ENCODE measurements at places on chromosomes 5 and 9.

DNA sequence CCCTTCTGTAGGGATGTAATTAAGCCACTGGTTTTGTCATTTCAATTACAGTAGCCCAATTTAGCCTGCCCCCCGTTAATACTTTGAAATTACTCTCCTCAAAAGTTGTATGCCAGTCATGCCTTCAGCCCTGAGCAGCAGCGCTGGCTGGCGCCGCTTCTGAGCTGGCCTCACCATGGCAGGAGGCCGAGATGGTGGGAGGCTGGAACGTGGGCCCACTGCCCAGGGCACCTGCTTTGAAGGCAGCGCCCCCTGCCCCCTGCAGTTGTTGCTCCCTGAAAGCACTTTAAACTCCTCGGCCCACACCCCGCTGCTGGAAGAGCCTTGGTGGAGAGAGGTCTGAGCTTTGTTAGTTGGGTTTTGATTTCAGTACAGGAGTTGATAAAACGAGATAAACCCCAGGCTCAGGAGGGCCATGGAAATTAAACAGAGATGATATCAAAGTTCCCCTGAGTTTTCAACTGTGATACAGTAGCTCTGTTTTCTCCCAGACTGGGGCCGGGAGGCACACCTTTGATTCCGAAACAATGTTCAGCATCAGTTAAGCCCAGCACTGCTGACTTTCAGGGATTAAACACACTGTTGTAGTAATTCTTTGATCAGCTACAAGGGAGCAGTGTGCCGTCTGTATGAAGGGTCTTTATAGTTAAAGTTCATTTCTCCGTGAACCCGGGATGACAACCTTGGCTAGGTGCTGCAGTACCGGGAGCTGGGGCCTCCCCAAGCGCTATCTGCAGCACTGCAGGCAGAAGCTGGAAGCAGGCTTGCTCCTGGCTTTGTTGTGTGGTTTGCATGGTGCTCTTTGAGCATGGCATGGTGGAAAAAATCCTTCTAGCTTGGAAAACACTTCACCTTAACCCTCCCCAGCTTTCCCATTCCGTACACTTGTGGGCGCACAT lies 9.5 kb downstream of the MVB12B start:
- no peak for DNase-seq

- no peak for DNase-seq
These were observed 16.7 kb upstream of the SLCO4C1 start for GRCh38 chr5:102312586-102313370.

- DNase-seq: no peak
These were observed 119.7 kb upstream of the SPATA31C2 start for GRCh38 chr9:88258024-88258423.

DNA sequence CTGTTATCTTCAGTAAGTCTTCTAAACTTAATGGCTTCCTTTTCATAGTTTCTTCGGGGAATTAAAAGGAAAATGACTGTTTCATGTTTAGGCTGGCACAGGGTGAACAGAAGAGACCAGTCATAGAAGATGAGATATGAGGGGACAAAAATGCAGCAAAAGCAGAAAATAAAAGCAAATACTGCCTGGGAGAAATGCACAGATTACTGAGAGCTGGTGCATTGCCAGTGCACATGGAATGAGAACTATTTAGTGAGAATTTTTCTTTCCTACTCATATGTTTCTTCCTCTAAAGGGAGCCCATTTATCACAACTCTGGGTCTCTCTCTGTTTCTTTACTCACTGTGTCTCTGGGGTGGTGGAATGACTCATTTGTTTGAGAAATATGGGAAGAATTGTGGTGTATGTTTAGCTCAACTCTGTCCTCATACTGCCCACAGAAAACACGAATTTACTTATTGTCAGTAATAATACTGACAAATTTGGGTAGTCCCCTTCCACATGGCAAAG lies 25.9 kb upstream of the ANKRD55 start:
- DNase-seq: no peak

- DNase-seq: no peak
These were observed 26.0 kb downstream of the BASP1 start for GRCh38 chr5:17243287-17244063.

GRCh38 chr9:97529363-97530076 lies 28.1 kb downstream of the TMOD1 start:
- DNase-seq: no peak

Measured in NCI-H1694 (cell line).